ENCODE measurements at places on chromosomes 16 and 17.

DNA sequence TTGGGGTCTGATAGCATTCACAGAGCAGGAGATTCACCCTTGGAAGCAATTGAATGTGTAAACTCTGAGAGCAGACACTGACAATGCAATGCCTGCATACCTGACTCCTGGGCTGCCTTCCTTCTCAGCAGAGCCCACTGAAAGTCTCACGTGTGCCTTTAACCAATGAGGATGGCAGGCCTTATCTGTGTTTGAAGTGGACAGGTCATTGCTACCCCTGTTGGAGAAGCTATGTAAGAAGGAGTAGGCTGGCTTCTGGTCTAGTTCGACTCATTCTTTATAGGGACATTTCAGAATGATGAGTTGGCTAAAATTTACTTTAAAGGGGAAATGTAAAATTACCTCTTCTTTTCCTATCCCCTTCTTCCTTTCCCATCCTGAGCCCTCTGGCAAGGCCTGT lies 446.3 kb downstream of the SLC39A11 start:
- no peak for DNase-seq

DNA sequence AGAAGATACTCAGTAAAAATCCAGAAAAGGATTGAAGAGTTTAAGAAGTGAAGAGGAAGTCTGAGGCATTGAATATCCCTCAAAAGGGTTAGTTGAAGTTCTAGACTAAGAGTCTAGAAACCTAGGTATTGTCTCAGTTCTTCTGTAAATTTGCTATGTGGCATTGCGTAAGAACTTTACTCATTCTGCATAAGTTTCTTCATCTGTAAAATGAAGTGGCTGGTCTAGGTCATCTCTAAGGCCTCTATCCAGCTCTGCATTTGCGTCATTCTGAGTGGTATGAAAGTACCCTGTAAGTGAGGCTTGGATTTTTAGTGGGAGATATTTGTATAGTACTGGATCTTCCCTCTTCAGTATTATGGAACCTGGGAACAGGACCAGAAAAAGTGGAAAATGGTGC lies 130.2 kb downstream of the MYO1D start:
- DNase-seq, result no peak

- no peak for DNase-seq
Observed at GRCh38 chr16:340370-341091, 12.0 kb downstream of the AXIN1 start.

DNA sequence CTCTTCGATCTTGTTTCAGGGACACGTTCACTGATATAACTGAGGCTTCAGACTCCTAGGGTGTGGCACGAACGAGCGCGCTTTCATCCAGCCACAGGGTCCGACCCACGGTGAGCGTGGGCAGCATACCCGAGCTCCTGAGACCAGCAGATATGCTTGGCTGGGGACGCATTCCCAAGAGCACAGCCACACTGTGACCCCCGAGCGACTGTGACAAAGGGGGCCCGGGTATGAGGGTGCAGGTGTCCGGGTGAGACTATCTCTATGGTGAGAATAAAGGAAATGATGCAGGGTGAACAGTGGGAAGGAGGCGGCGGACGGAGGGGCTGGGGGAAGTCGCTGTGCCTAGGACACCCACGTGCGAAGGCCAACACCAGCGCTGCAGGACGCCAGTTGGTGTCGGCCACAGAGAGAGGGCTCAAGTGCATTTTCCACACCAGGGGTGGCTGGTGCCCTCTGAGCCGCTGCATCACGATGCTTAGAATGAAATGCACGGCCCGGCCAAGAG lies 17.6 kb downstream of the RPH3AL start:
- no peak for DNase-seq

DNA sequence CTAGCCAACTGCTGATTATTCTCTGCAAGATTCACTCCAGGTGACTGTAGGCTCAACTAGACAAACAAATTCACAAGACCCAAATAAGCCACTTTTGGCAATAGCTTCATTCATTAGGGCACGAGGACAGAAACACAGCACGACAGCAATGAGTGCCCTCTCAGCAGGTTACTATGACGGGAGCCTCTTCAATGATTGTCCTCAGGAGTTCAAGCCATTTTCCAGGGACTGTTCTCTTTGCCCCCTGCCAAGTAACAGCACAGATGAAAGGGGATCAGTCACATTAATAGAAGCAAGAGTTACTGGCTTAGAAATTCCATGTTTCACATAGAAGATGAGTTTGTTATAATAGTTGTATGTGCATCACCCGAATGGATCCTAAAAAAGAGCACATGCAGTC lies 712.2 kb downstream of the CDH8 start:
- no peak for DNase-seq

DNA sequence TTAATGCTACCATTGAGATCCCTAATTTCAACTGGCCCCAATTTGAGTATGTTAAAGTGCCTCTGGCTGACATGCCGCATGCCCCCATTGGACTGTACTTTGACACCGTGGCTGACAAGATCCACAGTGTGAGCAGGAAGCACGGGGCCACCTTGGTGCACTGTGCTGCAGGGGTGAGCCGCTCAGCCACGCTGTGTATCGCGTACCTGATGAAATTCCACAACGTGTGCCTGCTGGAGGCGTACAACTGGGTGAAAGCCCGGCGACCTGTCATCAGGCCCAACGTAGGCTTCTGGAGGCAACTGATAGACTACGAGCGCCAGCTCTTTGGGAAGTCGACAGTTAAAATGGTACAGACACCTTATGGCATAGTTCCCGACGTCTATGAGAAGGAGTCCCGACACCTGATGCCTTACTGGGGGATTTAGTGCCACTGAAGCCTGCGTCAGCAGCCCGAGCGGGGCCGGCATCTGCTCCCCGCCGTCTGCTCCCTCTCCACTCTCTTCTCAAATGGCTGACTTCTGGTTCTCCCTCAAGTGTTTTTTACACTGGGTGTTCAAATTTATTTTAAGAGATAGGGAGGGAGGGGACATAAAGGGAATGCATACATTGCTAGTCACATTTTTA lies 22.9 kb downstream of the DUSP14 start:
- DNase-seq, result no peak

DNA sequence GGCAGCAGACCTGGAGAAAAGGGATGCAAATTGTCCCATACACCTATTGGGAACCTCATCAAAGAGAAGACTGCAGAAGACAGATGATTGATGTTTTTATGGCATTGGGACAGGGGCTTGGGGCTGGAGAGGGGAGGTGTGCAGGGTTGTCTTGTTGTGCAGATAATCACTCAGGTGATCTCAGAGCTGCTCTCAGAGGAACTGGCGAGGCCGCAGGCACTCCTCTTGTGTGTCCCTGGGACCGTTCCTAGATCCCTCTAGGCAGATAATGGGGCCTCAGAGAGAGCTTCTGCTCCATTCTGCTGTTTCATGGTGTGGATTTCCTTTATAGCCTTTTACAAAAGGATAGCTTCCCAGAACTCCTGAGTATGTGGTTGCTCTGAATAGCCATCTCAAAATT lies 1.6 kb downstream of the RNF213 start:
- no peak for DNase-seq

GRCh38 chr16:369275-369865 lies 968 bp downstream of the MRPL28 start:
- DNase-seq, result no peak

- no peak for DNase-seq
Observed at GRCh38 chr16:75080205-75081029, 36.2 kb downstream of the LDHD start.

DNA sequence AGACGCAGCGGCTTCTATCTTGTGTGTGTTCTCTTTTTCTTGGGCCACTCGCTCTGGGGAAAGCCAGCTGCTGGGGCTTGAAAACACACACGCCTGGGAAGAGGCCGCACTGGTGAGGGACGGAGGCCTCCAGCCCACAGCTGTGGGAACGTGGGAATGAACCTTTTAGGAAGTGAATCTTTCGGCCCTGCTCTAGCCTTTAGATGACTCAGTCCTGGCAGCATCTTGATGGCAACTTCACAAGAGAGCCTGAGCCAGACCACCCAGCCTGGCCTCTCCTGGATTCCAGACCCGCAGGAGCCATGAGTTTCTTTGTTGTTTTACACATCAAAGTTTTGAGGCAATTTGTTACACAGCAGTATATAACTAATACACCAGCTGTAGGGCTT lies 2.2 kb upstream of the PDPK1 start:
- DNase-seq, result no peak

GRCh38 chr17:75832164-75832651 lies 12.0 kb downstream of the UNC13D start:
- DNase-seq, result peak; percentile 74

- DNase-seq, result no peak
Observed at GRCh38 chr16:4378161-4378666, 6.6 kb downstream of the VASN start.

- DNase-seq, result no peak
Observed at GRCh38 chr17:80060644-80061043, 24.2 kb downstream of the CCDC40 start.

DNA sequence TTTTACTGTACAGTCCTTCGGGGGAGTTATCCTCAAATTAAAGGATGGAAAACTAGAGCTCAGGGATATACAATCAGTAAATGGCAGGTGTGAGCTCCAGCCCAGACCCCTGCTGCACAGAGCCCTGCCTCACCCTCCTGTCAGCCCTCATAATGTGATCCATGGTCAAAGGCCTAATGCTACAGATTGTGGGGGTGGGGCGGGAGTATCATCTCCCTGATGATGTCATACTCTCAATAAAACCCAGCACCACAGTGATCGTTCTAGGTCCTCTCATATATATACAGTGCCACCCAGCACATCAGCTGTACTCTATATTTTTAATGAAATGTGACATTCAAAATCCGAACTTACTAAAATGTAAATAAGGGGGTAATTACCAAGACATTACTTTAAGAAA lies 61.5 kb downstream of the SLC39A11 start:
- no peak for DNase-seq

DNA sequence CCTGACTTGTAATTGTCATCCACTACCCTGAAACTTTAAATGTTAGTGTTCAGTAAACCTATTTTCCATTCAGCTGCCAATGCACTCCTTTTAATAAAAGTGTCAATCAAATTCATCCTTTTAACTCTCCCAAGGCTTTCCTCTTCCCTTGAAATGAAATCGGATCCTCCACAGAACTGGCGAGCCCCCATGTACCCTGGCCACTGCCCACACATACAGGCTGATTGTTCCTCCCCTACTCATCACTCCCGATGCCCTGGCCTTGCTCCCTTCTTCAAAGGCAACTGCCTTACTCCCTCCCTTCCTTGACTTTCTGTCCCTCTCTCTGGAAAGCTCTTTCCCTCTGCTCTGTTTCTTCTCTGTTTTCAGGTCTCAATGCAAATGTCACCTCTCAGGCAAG lies 7.6 kb downstream of the KRT33A start:
- no peak for DNase-seq

DNA sequence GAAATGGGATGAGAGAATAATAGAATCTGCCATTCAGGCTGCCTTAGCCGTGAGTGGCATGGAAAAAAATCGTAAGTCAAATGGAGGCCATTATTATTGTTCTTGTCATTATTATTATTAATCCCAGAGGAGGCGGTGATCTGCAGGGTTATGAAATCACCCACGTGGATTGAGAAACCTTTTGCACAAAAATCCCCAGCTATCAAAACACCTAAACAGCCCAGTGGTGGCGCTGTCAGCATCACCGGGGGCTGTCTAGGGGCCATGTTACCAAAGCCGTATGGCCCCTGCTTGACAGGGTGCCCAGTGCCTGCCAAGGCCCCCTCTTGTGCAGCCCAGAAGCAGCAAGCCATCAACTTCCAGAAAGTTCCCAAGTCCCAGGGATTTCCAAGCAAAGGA lies 25.2 kb downstream of the CNGB1 start:
- no peak for DNase-seq

DNA sequence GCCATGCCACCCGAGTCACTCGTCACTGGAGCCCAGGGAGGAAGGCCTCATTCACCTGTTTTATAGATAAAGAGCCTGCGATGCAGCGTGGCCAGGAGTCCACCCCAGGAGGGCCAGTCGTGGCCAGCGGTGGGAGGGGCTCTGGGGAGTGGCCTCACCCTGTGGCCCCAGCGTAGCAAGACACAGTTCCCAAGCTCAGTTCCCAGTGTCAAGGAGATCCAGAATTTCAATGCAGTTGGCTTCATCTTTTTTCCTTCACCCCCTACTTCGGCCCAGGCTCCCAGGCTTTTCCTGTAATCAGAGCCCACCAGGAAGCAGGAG lies 84.0 kb downstream of the ABR start:
- no peak for DNase-seq

GRCh38 chr16:1461146-1461545 lies 13.7 kb downstream of the CLCN7 start:
- no peak for DNase-seq

- no peak for DNase-seq
Observed at GRCh38 chr17:55430541-55431288, 9.1 kb upstream of the MMD start.

DNA sequence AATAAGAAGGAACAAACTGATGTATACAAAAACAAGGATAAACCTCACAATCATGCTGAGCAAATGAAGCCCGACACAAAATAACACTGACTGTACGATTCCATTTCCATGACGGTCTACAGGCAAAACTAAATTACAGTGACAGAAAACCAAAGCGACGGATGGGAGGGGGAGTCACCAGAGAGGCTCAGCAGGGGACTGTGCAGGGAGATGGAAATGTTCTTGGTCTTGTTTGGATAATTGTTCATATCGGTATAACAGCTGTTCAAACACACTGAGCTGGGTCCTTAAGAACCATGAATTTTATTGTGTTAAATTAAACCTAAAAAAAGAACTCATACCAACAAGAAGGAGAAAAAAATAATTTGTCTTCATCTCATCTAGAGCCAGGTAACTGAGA lies 97.8 kb downstream of the NXN start:
- no peak for DNase-seq

DNA sequence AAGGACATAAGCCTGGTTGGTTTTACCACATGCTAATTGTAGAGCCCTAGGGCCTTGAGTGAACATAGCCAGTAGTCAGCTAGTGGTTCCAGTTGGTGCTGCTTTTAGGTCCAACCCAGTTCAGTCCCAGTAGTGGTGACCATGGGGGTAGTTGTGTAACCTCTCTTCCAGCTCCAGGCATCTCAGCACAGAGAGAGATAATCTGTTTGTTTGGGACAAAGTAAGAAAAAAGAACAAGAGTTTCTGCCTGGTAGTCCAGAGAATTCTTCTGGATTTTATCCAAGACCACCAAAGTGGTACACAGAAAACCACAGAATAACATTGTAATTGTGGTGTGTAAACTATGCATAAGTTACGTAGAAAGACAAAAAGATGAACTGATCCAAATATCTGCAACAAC lies 5.2 kb upstream of the CCL13 start:
- no peak for DNase-seq

GRCh38 chr16:4381072-4381934 lies 9.7 kb downstream of the VASN start:
- no peak for DNase-seq

DNA sequence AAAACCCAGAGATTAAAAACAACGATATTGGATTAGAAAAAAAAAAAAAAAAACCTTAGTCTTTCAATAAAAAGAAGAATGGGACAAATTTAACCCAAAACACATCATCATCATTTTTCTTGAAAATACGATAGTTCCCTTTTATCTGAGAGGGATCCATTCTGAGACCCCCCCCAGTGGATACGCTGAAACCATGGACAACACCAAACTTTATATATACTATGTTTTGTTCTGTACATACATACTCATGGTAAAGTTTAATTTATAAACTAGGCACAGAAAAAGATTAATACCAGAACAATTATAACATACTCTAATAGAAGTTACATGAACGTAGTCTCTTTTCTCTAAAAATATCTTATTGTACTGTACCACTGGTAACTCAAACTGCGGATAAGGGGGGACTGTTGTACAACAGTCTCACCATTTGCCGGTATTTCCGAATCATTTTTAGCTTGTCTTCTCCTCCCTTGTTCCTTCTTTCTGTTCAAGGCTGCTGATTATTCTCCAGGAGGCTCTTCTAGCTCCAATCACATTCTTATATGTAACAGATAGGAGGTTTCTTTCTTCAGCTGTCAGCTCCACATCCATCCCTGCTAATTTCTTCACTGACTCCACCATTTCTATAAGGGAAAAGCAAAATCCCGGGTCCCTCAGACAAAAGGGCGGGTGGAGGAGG lies 37.0 kb downstream of the RNF135 start:
- no peak for DNase-seq

Measured in CD4-positive, alpha-beta T cell treated with Interleukin-21 for 1 hour (primary cell).